Renal cortex interstitium (tissue), 15 donors: ENCODE measurements at places on chromosomes 2 and 18.

DNA sequence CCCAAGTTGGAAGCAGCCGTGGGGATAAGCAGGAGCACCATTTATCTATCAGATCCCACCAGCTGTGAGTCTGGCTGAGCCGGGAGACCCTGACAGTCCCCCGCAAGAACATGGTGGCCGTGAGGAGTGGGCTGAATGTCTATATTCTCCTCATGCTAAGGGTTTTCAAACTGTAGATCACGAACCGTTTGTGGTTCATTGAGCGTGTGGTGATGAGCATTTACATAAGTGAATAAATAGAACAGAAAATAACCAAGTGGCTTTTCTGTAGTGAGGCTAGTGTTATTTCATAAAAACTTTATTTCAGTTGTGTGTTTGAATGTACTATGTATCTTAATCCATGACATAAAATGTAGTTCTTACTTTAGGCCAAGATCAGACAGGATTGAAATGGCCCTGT lies 190.2 kb upstream of the APCDD1 start:
- no peak for DNase-seq

DNA sequence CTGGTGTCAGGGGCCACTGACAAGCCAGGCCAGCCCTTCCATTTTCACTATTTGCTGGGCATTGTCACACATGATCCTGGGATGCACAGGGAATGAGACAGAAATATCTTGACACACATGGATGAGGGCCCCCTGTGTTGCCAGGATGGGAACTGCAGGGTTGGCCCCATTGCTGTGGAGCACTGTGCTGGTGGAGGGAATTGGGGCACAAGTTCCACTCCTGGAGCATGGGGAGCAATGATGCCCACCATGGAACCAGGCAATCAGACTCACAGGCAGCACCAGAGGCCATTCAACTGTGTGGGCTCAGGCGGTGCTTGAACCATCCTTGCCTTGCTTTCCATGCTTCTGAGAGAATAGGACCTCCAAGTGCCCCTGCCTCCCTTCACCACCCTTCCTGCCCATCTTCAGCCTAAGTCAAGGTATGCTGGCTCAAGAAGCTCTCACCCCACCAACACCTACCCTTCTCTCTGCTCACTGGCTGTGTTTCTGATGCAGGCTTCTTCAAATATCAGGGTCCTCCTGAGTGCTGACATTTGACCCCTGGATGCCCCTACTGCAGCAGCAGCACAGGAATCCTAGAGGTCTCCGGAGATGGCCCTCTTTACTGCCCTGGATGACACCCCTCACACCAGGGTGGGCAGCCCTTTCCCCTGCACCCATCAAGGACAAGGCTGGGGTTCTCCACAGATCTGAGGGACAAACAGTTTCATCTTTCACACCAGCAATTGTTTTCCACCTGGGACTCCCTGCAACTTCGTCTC lies 11.0 kb downstream of the ADRA2B start:
- DNase-seq, result no peak

GRCh38 chr2:142991295-142991694 lies 113.8 kb downstream of the KYNU start:
- no peak for DNase-seq

GRCh38 chr2:186540941-186541340 lies 48.9 kb upstream of the ITGAV start:
- no peak for DNase-seq

DNA sequence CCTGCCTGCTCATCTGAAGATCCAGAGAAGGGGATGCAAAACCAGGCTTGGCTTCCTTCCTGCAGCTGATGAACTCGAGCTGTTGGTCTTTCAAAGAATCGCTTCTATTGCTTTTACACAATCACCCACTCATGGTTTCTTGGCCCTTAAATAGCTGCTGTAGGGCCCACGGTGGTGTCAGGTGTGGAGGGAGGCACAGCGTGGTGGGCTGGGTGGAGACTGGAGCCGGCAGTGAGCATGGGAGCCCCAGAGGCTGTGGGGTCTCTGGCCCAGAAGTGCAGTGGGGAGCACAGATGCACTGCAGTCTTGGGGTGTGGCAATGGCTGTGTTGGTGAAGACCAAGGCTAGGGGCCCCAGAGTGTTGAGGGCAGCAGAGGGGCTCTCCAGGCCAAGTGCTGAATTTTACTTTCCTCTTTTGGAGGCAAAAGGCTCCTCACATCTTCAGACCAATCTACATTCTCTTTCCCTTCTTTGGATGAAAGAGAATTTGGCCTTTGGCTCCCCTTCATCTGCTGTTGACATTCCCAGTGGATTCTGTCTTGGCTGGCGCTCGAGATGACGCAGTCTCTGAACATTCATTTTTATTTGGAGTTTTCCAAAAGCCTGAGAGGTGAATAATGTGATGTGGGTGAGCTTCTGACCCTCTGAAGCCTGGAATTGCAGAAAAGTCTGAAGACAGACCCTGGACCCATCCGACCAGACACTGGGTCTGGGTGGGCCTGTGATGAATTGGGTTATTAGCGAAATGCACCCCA lies 70.1 kb upstream of the ASB18 start:
- no peak for DNase-seq

GRCh38 chr2:120825370-120826259 lies 89.9 kb downstream of the GLI2 start:
- no peak for DNase-seq

GRCh38 chr2:45700407-45701013 lies 49.0 kb downstream of the PRKCE start:
- DNase-seq, result no peak

GRCh38 chr2:171420728-171421563 lies 12.8 kb downstream of the METTL8 start:
- DNase-seq, result no peak

DNA sequence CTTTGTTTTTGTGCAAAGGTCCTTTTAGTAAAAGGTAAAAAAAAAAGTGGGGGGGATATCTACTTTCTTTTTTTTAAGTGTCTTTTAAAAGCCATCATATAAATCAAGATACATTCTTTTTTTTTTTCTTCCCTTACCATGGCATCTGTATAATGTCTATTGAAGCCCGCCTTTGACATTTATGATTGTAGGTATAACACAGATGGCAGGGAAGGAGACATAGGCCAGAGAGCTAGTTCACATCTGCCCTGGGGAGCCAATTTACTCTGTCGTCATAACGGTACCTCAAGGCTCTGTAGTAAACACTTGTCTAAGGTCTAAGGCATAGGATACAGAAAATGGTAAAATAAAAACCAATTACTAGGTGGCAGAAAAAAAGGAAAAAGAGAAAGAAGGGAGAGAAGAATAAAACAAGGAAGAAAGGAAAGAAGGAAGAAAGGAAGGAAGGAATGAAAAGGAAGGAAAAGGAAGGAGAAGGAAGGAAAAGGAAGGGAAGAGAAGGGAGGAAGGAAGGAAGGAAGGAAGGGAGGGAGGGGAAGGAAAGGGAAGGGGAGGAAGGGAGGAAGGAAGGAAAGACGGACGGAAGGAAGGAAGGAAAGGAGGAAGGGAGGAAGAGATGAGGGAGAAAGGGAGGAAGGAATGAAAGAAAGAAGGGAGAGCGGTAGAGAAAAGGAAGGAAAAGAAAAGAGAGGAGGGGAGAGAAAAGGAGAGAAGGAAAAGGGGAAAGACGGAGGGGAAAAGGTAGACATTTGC lies 343.5 kb downstream of the RBM43 start:
- no peak for DNase-seq

GRCh38 chr2:9174771-9175437 lies 31.7 kb upstream of the ASAP2 start:
- DNase-seq, result no peak

- DNase-seq, result no peak
These were observed 803.1 kb downstream of the SATB2 start for GRCh38 chr2:198654646-198655045.

- DNase-seq, result no peak
These were observed 746.0 kb upstream of the TMEFF2 start for GRCh38 chr2:192940767-192941166.

GRCh38 chr2:67272195-67272594 lies 124.9 kb upstream of the ETAA1 start:
- DNase-seq, result no peak

DNA sequence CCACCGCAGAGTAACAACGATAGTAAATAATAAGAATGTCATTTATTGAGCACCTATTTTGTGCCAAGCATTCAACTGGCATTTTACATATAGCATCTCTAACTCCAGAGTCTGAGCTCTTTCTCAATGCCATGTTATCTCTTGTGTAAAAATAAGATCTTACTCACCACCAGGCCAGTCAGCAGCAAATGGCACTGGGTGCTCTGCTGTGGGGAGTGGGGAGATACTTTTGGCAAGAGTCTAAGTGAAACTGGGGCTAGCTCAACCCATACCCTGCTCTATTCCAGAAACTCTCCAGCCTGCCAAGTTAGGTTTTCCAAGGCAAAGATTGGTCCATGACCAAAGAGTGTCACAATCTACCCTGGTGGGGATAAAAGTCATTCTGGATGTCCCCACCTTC lies 5.0 kb upstream of the SLC4A3 start:
- no peak for DNase-seq

GRCh38 chr2:144085016-144085415 lies 434.9 kb downstream of the ZEB2 start:
- DNase-seq, result no peak

- DNase-seq, result no peak
These were observed 60.0 kb downstream of the ROCK1 start for GRCh38 chr18:21051620-21052019.

DNA sequence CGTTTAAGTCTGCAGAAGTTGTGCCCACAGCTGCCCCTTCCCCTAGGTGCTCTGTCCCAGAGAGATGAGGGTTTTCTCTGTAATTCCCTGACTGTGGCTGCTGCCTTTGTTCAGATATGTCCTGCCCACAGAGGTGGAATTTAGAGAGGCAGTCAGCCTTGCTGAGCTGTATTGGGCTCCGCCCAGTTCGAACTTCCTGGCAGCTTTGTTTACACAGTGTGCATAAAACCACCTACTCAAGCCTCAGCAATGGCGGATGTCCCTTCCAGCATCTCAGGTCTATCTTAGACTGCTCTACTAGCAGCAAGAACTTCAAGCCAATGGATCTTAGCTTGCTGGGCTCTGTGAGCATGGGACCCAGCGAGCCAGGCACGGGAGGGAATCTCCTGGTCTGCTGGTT lies 48.1 kb downstream of the LHCGR start:
- no peak for DNase-seq

DNA sequence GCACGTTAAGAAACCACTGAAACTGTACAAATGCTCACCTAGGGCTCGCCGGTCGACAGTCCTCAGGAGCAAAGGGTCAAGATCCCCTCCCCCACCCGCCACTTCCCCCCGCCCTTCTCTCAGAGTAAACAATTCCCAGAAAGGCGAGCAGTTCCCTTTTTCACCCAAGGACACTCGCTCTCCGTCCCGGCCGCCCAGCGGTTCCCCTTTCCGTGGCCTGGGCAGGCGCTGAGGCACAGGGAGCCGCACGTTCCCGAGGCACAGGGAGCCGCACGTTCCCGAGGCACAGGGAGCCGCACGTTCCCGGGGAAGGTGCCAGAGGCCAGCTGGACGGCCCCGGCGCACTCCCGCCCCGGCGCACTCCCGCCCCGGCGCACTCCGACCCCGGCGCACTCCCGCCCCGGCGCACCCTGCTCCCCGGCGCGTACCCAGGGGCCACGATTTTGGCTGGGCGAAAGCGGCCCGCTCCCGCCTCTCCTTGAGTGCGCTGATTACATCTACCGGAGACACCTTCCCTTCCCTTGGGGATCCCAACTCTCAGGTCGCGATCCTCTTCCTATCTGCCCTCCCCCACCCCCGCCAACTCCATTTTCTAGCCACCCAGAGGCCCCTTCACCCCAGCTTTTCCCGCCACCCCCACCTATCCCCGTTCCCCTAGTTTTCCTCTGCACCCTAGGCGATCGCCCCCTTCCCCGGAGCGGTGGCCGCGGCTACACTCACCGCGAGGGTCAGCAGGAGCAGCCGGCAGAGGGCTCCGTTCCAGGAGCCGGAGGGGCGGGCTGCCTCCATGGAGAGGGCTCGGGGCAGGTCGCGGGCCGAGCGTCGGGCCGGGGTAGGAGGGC lies 817 bp downstream of the DSC2 start:
- DNase-seq, result peak; percentile 41

GRCh38 chr18:23864624-23865023 lies 149.9 kb upstream of the TTC39C start:
- DNase-seq, result no peak

GRCh38 chr2:85669549-85669948 lies 1.6 kb upstream of the SFTPB start:
- no peak for DNase-seq

- no peak for DNase-seq
These were observed 133.5 kb downstream of the CDH20 start for GRCh38 chr18:61466736-61467135.

DNA sequence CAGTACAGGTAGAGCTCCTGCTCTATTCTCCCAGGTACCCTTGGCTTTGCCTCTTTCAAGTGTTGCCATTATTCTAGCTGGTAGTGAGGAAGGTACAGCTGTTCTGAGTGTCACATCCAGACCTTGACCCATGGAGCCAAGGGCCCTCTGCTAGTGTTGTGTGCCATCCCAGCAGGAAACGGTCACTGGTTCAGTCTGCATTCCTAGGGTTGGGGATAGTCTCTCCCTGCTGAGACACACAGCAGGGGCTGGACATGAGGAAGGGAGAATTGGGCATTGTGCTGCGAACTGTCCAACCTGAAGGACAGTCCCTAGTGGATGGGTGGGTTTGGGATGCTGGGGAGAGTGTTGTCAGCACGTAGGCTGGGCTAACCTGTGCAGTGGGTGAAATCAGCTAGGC lies 59.1 kb downstream of the FARP2 start:
- no peak for DNase-seq

GRCh38 chr2:10966056-10966455 lies 54.3 kb downstream of the KCNF1 start:
- DNase-seq, result no peak

- no peak for DNase-seq
These were observed 14.2 kb upstream of the CLASP1 start for GRCh38 chr2:121663434-121663833.
